ENCODE measurements at places on chromosomes 12 and 14.

DNA sequence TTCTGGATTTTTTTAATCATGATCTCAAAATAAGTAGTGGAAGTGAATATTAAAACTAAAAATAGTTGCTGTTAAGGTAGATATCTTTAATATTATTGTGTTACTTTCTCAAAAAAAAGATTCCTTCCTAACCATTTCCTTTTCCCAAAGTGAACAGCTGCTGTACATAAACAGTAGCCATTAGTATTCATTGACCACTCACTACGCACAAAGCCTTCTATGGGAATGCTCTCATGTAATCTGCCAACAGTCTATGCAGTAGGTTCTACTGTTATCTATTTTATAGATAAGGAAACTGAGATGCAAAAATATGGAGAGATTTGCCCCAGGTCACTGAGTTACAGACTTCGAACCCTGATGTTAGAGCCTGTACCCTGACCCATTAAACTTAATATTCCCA is 32.1 kb downstream of the ZFP36L1 start:
- no peak for DNase-seq

DNA sequence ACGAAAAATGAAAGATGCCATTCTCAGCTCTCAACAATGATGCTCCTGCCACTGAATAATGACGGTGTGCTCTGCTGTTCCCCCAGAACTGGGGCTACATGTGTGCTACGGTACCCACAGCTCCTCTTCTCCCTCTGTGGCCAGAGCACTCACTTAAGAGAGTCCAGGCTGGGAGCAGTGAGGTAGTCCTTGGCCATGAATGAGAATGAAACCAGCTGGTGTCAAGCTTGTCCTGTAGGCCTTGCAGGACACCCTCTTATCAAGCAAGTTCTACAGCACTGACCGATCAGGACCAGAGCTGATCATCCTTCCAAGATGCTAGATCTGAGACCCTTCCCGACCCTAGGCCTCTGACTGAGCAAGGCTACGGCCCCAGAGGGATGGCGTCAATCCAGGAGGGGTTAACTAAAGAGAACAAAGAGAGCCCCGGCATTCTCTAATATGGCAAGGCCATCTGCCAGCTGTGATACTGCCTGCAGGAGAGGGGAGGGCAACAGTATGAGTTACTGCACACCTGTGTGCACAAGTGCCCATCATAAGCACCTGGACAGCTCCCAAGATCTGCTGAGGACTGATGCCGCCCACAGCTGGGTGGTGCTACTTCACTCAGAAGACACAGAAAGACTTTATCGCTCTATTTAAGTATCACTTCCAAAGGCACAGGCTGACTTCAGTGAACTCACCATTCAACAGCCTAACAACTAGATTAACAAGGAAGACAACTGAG is 30.5 kb downstream of the APPL2 start:
- no peak for DNase-seq

DNA sequence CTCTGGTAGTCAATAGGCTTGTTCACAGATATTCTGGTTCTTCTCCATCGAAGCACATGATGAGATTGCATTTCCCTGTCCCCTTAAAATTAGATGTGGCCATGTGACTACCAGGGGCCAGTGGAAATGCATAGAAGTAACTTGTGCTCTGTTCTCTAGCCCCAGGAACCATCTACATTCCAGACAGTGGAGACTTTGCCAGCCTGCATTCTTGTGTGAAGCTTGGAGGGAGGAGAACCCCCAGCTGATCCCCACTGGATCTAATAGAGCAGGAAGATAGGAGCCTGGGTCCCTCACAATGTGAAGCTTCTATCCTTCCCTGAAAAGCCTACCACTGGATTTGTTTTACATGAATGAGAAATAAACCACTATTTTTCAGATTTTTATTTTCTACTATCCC is 130.1 kb downstream of the KITLG start:
- DNase-seq: no peak

GRCh38 chr12:64352181-64352580 is 38.4 kb downstream of the C12orf56 start:
- DNase-seq: no peak

DNA sequence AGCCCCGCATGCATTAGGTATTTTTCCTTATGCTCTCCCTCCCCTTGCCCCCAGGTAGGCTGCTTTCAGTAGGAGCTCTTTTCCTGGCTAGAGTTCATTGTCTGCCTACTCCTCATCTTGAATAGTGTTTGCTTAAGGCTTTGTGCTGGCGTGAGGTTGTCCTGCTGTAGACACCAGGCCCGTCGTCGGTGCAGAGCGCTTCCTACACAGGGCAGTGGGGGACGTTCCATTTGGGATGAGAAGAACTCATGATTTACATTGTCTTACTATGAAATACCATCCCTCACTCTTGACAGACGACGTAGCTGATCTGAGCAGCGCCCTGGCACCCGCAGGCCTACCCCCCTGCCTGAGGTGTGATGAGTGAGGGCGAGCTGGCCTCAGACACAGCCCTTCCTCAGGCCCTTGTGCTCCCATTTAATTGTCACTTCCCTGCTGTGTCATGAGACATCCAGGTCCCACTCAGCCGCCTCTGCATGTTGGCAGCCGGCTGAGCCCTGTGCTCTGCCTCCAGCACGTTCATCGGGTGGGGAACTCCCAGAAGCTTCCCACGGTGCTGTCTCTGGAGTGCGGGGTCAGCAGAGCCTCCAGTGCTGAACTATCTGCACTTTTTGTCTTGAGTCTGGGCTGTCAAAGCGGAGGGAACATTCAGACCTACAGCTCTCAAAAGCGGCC is 76.0 kb downstream of the WDR20 start:
- no peak for DNase-seq

DNA sequence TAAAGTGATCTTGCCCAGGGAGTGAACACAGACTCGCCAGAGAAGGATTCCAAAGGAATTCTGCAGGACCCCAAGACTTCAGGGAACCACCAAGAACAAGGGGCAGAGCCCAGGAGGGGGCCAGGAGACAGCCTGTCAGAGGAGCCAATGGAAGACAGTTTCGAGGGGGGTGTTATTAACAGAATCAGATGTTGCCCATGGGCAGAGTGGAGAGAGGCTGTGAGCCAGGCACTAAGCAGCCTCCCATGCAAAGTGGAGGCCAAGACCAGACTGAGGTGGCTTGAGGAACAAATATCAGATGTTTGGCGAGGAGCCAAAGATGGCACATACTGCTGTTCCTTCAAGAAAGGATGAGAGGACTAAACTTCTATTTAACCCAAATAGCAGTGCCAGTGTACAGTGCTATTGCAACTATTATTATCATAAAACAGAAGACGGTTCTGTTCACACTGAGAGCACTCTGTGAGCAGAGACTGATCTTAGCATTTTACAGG is 12.6 kb downstream of the APPL2 start:
- no peak for DNase-seq

DNA sequence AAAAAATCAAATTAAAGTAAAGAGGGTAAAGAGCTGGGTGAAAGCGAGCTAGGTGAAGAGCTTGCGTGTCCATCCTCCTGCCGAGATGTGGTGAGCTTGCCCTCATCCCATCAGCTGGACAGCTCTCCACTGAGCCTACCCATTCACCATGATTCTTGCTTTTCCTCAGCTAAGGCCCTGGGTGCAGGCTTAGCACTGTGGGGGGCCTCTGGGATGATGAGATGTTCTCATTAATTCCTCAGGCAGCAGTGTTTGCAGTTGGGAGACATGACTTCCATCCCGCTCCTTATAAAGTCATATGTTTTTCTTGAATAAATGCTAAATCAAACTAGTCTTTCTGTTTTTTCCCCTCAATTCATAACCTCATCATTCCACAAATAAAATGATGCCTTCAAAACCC is 18.0 kb downstream of the PHLDA1 start:
- DNase-seq: no peak

DNA sequence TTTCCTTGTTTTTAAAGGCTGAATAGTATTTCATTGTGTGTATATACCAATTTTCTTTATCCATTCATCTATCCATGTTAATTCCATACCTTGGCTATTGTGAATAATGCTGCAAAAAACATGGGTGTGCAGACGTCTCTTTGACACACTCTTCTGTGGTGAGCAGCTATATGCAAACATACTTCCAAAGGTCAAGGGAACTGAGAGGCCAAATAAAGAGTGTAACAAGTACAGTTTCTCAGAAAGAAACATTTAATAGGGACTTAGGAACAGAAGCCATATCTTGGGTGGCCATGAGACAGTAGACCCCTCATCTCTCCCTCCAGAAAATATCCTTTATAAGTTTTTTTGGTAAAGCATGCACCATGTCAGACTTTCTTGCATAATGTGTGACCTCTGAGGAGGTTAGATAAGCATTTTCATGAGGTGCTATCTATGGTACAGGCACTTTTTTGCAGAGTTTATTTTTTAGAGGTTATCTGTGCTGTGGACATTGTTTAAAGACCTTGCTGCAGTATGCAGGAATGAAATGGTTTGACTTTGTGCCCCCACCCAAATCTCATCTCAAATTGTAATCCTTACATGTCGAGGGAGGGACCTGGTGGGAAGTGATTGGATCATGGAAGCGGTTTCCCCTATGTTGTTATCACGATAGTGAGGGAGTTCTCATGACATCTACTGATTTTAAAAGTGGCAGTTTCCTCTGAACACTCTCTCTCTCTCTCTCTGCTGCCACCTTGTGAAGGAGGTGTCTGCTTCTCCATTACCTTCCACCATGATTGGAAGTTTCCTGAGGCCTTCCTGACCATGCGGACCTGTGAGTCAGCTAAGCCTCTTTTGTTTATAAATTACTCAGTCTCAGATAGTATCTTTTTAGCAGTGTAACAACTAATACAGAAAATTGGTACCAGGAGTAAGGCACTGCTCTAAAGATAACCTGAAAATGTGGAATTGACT is 1202.3 kb downstream of the GALC start:
- DNase-seq: no peak

GRCh38 chr12:509500-509899 is 49.8 kb downstream of the B4GALNT3 start:
- peak; percentile 67 for DNase-seq

DNA sequence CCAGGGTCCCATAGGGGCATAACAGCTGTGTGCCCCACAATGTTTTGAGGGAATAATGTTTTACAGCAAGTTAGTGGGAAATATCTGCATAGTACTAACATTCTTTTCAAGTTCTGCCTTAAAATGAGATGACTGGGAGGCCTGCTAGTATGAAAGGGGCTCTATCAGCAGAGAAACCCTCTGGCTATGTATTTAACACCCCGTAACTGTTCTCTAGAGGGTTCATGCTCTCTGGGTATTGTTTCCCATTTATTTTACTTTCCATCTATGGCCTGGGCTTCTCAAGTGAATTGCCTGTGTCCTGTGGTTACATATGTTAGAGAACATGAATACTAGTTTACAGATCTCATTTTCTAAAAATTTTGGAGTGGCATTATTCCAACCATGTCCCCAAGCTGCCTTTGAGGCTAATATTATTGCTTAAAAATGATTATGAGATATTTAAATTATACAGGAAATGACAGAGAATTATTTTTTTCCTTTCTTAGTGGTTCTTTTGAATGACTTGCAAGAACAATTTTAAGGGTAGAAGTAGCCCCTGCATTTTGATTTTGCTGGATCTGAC is 37.5 kb downstream of the GNG2 start:
- DNase-seq: no peak

- DNase-seq: no peak
Observed at GRCh38 chr14:94962166-94962575, 192.3 kb upstream of the GSC start.

GRCh38 chr14:54126947-54127346 is 170.3 kb upstream of the BMP4 start:
- DNase-seq: no peak

DNA sequence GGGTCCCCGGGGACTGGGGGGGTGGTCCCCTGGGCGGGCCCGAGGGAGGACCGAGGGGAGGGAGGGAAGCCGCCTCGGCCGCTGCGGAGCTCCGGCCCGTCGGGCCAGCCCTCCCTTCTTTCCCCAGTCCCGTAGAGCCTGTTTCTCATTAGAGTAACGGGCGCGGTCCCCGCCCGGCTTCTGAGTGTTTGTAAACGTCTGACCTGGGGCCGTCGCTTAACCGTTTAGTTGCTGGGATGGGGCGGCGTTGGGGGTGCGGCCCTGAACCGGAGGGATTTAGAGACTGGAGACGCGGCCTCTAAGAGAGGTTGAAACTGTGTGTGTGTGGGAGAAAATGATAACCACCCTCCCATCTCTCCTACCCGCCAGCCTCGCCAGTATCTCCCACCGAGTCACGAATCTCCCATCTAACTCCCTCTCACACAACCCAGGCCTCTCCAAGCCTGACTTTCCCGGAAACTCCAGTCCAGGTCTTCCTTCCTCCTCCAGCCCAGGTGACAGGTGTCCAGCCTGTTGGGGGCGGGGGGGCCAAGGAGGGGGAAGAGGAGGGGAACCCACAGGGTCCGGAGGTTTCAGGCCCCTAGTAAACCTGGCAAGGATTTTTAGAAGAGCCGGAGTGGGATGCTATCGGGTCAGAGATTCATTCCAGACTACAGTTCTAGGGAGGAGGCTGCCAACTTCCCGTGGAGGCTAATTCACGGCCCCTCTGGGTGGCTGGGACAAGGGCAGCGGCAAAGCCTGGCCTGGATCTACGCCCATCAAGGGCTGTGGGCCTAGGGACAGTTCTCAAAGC is 1.1 kb upstream of the NFATC4 start:
- peak; percentile 95 for DNase-seq

GRCh38 chr12:43789941-43790340 is 16.2 kb downstream of the TWF1 start:
- DNase-seq: no peak

- DNase-seq: no peak
Observed at GRCh38 chr14:65318636-65319506, 93.7 kb upstream of the FUT8 start.

- no peak for DNase-seq
Observed at GRCh38 chr12:11958221-11959091, 112.3 kb upstream of the BCL2L14 start.

- DNase-seq: peak; percentile 68
Observed at GRCh38 chr12:131894981-131895639, 688 bp downstream of the ULK1 start.

DNA sequence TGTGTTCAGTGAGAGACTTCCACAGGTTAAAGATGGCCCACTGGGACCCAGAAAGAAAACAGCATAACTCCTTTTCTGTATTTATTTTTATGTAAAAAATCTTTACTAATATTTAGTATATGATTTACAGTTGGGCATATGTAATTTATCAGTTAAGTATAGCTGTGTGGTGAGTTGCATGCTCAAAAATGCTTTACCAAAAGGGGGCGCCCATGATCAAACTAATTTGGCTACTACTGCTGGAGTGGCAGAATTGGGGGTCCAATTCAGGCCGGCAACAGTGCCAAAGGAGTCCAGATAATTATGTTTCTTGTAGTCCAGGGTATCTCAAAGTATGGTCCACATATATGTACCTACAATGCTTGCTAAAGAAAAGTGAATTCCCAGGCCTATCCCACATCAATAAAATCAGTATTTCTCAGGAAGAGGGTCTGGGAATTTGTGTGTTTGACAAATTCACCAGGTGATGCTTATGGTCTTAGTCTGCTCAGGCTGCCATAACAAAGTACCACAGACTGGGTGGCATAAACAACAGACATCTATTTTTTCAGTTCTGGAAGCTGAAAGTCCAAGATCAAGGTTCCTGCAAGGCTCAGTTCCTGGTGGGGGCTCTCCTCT is 152.0 kb downstream of the KTN1 start:
- no peak for DNase-seq

DNA sequence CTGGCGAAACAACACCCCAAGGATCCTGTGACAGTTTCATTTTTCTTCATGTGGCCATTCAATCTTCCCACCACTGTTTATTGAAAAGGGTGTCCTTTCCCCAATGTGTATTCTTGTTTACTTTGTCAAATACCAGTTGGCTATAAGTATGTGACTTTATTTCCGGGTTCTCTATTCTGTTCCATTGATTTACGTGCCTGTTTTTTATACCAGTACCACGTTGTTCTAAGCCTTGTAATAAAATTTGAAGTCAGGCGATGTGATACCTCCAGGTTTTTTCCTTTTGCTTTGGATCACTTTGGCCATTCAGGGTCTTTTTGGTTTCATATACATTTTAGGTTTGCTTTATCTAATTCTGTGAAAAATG is 9.1 kb upstream of the MGAT4C start:
- DNase-seq: no peak

All from upper lobe of right lung (tissue), 1 donor.